Endothelial cell of umbilical vein (primary cell): ENCODE measurements at places on chromosomes 5 and 9.

- H3K27ac ChIP-seq: no peak overlapping the region
- H3K4me1 ChIP-seq: no peaks in the 10 kb centered on the region
- no peaks in the 10 kb centered on the region for H3K27me3 ChIP-seq
Observed at GRCh38 chr9:114771889-114772288, 34.0 kb downstream of the TNFSF15 start.

DNA sequence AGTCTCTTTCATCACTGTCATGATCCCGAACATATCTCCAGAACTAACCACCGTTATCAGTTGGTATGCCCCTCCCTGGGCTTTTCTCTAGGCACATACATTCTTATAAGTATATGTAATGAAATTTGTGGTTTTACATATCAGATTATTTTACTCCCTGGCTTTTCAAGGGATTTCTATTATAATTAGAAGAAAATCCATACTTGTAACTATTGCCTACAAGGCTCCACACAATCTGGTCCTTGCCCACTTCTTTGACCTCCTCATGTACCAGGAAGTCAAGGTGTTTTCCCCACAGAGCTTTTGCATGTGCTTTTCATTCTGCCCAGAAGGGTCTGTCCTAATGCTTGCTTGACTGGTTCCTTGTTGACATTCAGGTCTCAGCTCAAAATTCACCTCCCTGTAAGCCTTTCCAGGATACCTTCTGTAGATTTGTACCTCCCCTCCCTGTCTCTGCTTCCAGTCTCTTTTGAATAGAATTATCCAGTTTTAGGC lies 33.6 kb upstream of the HSD17B4 start:
- H3K4me1 ChIP-seq: no peaks in the 10 kb centered on the region
- no peak overlapping the region for H3K27ac ChIP-seq
- no peak for DNase-seq
- H3K27me3 ChIP-seq: peaks cover 12% of the 10 kb centered on the region

DNA sequence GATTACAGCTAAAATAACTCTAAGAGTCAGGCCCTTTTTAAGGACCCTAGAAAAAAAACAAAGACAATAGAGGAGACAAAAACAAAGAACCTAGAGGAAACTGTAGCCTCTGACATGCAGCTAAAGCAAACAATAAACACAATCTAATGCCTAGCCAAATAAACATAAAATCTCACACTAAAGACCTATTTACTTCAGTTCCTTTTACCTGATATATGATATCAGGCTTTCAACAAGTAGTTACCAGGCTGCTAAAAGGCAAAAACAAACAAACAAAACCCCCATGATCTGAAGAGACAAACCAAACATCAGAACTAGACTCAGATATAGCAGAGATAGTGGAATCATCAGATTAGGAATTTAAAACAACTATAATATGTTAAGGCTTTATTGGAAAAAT lies 226.5 kb upstream of the POU5F2 start:
- H3K27me3 ChIP-seq: no peaks in the 10 kb centered on the region
- no peaks in the 10 kb centered on the region for H3K36me3 ChIP-seq
- H3K4me3 ChIP-seq: no peak overlapping the region
- H3K27ac ChIP-seq: no peak overlapping the region
- DNase-seq: peak; percentile 36

- no peaks in the 10 kb centered on the region for H3K4me1 ChIP-seq
- no peaks in the 10 kb centered on the region for H3K27me3 ChIP-seq
- DNase-seq: no peak
Observed at GRCh38 chr5:106292654-106293053, 1378.1 kb downstream of the EFNA5 start.

DNA sequence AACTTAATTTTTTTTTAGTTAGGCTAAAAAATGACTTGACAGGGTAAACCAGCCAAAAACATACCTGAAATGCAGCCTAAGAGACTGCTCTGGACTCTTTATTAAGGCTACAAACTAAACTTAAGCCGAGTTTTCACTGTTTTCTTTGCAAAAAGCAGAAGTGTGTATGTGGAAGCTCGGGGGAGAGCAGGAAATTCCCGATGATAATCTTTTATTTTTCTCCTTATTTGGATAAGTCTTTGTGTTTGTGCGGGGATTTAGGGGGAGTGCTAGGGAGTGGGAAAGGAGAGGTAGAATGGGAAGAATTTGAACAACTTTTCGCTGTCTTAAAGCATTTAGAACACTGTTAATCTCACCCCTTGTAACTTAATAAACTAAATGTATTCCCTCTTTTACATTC lies 30.7 kb upstream of the GPR21 start:
- DNase-seq: peak; percentile 87
- peak overlapping the region; percentile 32 for H3K4me3 ChIP-seq
- H3K27me3 ChIP-seq: no peaks in the 10 kb centered on the region
- H3K36me3 ChIP-seq: no peaks in the 10 kb centered on the region
- peak overlapping the region; percentile 70 for H3K27ac ChIP-seq

GRCh38 chr9:128393145-128393775 lies 22.1 kb downstream of the URM1 start:
- peaks cover 16% of the 10 kb centered on the region for H3K36me3 ChIP-seq
- H3K4me1 ChIP-seq: peaks cover 5% of the 10 kb centered on the region

DNA sequence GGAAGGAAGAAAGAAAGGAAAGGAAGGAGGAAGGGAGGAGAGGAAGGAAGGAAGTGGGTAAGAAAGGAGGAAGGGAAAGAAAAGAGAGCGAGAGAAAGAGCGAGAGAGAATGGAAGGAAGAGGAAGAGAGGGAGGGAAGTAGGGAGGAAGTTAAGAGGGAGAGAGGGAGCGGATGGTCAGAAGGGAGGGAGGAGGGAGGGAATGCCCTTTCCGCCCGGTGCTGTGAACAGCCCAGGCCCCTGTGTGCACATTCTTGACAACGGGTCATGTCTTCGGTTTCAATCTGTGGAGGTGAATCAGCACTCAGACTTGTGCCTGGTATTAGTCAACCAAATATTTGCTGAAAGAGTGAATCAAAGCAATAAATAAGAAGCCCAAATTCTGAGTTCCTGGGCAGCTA lies 39.2 kb downstream of the PRUNE2 start:
- no peaks in the 10 kb centered on the region for H3K36me3 ChIP-seq
- H3K27me3 ChIP-seq: no peaks in the 10 kb centered on the region
- H3K4me1 ChIP-seq: no peaks in the 10 kb centered on the region
- H3K4me3 ChIP-seq: no peak overlapping the region
- H3K27ac ChIP-seq: no peak overlapping the region

DNA sequence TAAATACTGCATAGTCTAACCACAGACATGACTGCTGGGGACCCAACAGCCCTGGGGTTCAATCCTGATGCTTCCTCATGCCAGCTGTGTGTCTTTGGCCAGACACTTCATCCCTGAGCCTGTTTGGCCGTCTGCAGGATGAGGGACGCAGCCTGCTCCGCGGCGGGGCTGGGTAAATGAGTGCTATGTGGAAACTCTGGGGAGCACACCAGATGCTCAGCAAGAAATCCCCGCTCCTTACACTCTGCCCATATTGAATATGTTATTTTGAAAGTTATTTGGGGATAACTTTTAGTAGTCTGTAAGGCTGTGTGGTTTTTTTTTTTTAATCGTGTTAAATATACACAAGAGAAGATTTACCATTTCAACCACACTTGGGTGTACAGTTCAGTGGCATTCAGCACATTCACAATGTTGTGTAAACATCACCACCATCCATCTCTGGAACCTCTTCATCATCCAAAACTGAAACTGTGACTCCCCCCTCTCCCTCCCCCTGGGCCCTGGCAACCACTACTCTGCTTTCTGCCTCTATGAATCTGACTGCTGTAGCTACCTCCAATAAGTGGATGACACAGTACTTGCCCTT lies 42.7 kb downstream of the SH3PXD2B start:
- no peaks in the 10 kb centered on the region for H3K27me3 ChIP-seq
- H3K27ac ChIP-seq: no peak overlapping the region
- H3K4me1 ChIP-seq: peaks cover 24% of the 10 kb centered on the region

DNA sequence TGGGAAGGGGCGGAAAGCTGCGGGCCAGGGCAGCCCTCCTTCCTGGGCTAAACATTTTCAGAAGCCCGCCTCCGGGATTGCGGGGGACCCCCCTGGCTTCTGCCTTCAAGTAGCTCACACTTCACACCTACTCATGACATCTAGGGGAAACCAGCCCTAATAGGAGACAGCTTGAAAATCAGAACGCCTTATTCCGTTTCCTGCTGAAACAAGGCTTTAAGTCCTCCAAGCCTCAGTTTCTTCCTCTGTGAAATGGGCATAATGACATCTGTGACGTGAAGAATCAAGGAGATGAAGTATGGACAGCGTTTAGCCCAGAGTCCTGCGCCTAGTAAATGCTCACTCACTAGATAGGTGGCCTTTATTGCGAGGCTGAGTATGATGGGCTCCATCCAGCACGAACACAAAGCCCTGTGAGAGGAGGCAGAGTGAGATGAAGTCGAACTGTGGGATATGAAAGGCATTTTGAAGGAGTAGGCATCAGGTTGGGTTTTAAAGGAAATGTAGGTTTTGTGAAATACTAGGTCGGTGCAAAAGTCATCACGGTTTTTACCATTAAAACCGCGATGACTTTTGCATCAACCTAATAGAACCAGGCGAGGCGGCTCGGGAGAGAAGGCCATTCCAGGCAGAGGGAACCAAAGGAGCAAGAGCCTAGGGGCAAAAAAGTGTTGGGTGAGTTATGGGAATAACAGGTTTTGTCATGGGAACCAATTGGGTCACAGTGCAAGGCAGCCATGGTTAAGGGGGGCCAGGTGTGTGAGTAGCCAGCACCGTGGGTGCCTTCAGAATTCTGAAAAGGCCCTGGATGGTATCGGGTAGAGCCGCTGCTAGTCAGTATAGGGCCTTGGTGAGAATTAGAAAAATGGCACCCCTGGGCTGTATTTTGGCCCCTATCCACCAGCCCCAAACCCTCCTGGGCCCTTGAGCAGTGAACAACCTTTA lies 1.0 kb upstream of the TSC1 start:
- peaks cover 8% of the 10 kb centered on the region for H3K4me1 ChIP-seq
- H3K4me3 ChIP-seq: peak overlapping the region; percentile 68
- DNase-seq: no peak

GRCh38 chr9:95732802-95733688 lies 142.4 kb upstream of the ERCC6L2 start:
- H3K27me3 ChIP-seq: no peaks in the 10 kb centered on the region
- no peak for DNase-seq
- no peaks in the 10 kb centered on the region for H3K36me3 ChIP-seq
